ENCODE measurements at places on chromosomes 11 and 22.
A peak's percentile ranks its signal among the peaks of the same experiment; 100 is the strongest.

- no peak overlapping the region for H3K4me3 ChIP-seq
- H3K27me3 ChIP-seq = no peaks in the 10 kb centered on the region
- no peak for DNase-seq
- H3K27ac ChIP-seq = peak overlapping the region; percentile 34
- no peaks in the 10 kb centered on the region for H3K36me3 ChIP-seq
These were observed 120.5 kb downstream of the PGR start for GRCh38 chr11:101008961-101009689.

DNA sequence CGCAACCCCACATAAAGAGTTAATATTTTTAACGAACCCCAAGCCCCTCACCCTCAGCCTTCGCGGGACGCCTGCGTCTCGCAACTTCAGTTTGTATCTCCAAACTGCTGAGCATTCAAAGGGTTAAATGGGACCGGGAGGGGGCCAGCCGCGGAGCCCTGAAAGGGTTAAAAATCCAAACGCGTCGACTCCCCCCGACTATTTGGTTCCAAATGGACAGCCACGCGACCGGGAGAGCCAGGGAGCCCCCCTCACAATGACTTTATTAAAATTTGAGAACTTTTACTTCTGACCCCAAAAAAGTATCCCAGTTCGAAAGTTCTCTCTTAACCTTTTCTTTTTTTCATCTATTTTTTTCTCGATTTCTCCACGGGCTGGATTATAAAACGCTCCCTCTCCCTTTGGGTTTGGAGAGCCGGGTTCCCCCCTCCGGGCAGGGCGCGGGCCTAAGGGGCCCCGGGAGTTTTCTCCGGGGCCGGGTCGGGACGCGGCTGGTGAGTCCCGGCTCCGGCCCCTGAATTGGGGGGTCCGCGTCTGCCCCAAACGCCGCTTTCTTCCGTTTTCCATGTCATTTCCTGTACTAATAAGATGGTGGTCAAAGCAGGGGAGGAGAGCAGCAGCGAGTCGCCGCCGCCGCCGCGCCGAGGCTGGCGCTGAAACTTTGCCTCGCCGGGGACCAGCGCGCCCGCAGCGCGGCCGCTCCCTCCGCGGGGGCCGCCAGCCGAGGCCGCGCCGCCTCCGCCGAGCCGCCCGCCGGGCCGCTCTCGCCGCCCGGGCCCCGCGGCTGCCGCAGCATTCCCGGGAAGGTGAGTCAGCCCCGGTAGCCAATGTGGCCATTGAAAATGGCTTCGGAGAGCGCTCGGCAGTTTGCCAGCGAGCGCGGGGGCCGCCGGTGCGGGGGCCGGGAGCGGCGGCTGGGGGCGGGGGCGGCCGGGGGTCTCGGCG, at the start of gene PRDM11:
Gene PRDM11, plus strand, starts transcription at position 568 of the 945 bp plus-strand sequence. CDS start 35,128 bp downstream, outside the sequence.
- peak within 1 kb of the TSS; percentile 96 for H3K27ac ChIP-seq
- no peaks in the 10 kb centered on the region for H3K27me3 ChIP-seq
- no peaks in the 10 kb centered on the region for H3K36me3 ChIP-seq

DNA sequence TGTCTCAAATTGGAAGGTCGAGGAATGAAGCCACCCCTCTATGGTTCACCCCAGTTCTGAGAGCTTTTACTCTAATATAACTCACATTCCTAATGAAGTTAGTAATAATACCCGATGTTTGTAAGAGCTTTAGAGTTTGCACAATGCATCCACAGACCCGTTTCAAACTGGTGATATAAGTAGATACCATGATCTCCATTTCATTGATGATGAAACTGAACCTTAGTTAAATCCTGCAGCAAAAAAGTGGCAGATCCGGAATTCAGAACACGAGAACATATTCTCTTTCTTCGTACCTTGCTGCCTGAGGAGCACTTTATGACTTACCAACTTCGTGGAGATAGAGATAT, 757 bp upstream of the RBFOX2 start:
- H3K4me3 ChIP-seq = peak overlapping the region; percentile 73
- H3K4me1 ChIP-seq = peaks cover 24% of the 10 kb centered on the region
- H3K36me3 ChIP-seq = no peaks in the 10 kb centered on the region
- no peak for DNase-seq
- peaks cover 54% of the 10 kb centered on the region for H3K27me3 ChIP-seq
- H3K27ac ChIP-seq = peak overlapping the region; percentile 85

- H3K4me1 ChIP-seq = peaks cover 12% of the 10 kb centered on the region
- H3K36me3 ChIP-seq = peaks cover 83% of the 10 kb centered on the region
- H3K27ac ChIP-seq = no peak overlapping the region
- H3K27me3 ChIP-seq = no peaks in the 10 kb centered on the region
- no peak overlapping the region for H3K4me3 ChIP-seq
- DNase-seq = peak; percentile 76
These were observed 14.7 kb downstream of the GATD1 start for GRCh38 chr11:762421-763072.

DNA sequence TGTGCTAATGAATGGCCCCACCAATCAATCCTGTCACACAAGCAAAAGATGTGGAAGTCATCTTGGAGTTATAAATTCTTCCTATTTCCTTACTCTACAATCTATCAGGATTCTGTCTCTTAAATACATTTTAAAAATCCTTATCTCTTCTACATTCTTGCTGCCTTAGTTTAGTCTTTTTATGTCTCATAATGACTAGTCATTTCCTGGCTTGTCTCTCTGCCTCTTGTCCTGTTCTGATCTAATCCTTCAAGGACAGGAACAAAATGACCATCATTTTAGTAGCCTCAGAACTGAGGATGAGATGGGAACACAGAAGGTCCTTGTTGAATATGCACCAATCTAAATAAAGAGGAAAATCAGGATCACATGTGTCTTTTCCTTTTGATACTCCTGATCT, 56.6 kb upstream of the LIN7C start:
- H3K27ac ChIP-seq = no peak overlapping the region
- H3K36me3 ChIP-seq = no peaks in the 10 kb centered on the region
- no peaks in the 10 kb centered on the region for H3K4me1 ChIP-seq
- H3K27me3 ChIP-seq = no peaks in the 10 kb centered on the region
- H3K4me3 ChIP-seq = no peak overlapping the region
- no peak for DNase-seq

DNA sequence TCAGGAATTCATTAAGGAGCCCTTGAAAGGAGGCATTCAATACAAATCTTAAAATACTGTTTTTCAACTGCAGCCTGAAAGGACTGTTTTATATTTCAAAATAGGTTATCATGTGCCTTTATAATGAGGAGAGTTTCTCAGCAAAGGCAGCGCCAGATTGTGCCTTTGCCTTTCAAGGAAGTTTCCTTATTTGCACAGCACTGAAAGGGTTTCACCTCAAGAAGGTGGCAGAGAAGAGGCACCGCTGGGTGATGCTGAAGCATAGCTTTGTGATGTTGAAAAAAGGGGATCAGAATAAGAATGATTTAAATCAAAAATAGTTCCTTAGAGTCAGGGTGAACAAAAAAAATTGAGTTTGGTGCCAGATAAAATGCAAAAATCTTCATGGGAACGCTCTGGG, 601.0 kb upstream of the KIRREL3 start:
- H3K4me1 ChIP-seq = no peaks in the 10 kb centered on the region
- no peaks in the 10 kb centered on the region for H3K36me3 ChIP-seq
- no peak overlapping the region for H3K27ac ChIP-seq
- H3K27me3 ChIP-seq = no peaks in the 10 kb centered on the region

DNA sequence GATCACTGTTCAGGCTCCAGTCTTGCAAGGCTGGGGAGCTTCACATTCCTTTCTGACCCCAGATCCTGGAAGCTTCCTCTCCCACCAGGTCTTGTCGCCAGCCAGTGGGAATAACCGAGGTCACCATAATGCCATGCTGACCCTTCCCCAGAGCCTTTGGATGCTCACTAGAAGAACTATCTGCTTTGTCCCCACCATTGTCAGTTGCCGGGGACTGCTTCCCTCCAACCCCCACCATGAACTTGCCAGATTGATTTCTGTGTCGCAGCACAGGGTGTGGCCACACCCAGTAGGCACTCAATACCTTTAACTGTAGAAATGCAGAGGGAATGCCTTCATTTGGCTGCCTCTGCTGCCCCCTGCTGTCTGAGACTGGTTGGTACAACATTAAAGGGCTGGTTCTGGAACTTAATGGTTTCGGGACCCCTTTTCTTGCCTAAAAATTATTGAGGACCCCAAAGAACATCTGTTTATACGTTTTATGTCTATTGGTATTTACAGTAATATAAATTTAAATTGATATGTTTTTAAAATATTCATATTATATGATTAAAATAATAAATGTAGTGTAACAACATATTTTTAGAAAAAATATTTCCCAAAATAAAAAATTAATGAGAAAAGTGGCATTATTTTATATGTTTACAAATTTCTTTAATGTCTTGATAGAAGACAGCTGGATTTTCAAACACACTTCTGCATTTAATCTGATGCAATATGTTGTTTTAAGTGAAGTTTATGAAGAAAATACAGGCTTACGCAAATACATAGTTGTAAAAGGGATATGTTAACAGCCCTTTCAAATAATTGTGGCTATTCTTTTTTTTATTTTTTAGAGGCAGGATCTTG, 6.7 kb upstream of the GDPD5 start:
- DNase-seq = peak; percentile 90
- no peaks in the 10 kb centered on the region for H3K36me3 ChIP-seq
- no peaks in the 10 kb centered on the region for H3K27me3 ChIP-seq
- H3K4me1 ChIP-seq = peaks cover 22% of the 10 kb centered on the region
- H3K27ac ChIP-seq = no peak overlapping the region

DNA sequence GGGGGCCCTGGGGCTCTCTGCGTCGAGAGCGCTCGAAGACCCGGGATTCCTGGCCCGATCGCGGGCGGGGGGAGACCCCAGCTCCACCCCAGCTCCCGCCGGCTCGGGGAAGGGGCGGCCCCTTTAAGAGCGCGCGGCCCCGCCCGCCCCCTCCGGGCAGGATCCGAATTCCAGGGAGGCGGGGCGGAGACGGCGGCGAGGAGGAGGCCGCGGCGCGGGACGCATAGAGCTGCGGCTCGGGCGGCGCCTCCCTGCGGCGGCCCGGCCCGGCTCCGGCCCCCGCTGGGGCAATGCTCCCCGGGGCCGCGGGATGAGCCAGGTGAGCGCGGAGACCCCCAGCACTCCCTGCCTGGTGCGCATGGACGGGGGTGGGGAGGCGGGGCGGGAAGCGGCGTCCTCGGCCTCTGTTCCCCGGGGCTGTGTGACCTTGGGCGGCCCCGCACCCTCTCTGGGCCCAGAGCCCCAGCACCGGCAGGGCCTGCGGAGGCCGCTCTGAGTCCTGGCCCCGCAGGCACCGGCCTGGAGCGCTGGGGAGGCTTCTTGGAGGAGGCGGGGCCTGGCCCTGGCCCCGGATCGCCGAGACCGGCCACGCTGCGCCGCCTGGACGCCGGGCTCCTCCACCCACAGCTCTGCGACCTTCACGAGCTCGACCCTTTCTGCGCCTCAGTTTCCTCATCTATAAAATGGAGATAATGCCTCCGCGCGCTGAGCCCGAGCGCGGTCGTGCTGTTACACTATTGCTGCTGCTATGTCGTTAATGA, 565 bp downstream of the GAS2L1 start:
- no peaks in the 10 kb centered on the region for H3K27me3 ChIP-seq
- peak overlapping the region; percentile 82 for H3K27ac ChIP-seq
- peak; percentile 86 for DNase-seq
- peaks cover 61% of the 10 kb centered on the region for H3K4me1 ChIP-seq
- H3K4me3 ChIP-seq = peak overlapping the region; percentile 76

DNA sequence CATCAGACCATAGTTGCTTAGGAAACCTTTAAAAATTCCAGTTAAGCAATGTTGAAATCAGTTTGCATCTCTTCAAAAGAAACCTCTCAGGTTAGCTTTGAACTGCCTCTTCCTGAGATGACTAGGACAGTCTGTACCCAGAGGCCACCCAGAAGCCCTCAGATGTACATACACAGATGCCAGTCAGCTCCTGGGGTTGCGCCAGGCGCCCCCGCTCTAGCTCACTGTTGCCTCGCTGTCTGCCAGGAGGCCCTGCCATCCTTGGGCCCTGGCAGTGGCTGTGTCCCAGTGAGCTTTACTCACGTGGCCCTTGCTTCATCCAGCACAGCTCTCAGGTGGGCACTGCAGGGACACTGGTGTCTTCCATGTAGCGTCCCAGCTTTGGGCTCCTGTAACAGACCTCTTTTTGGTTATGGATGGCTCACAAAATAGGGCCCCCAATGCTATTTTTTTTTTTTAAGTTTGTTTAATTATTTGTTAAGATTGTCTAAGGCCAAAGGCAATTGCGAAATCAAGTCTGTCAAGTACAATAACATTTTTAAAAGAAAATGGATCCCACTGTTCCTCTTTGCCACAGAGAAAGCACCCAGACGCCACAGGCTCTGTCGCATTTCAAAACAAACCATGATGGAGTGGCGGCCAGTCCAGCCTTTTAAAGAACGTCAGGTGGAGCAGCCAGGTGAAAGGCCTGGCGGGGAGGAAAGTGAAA, 73.4 kb downstream of the NCAPD3 start:
- H3K27me3 ChIP-seq = no peaks in the 10 kb centered on the region
- H3K36me3 ChIP-seq = peaks cover 47% of the 10 kb centered on the region
- no peak overlapping the region for H3K4me3 ChIP-seq
- H3K4me1 ChIP-seq = no peaks in the 10 kb centered on the region

DNA sequence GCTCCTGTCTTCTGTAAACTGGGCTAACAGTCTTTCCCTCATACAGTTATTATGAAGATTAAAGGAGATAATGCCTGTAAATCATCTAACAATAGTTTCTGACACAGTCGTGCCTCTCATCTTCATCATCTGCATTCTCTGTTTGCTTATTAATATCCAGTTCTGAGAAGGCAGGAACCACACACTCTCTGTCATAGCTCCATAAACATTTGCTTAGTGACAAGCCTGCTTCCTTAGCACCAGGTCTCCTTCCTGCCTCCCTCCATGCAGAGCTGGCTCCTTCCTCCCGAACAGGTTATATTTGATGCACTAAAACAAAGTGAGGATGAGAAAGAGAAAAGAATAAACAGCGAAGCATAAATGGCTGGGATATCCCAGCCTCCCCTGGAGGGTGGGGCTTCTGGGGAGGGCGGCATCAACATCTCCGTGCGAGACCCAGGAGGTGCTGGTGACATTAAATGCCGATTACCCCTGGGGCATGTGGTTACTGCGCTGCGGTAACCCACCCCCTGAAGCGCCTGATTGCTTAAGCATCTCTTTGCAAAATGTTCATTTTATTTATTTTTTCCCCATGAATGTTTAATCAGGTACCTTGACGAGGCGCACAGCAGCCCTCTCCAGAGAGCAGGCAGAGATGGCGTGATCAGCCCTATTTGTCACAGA, 404.9 kb downstream of the NXPE2 start:
- no peaks in the 10 kb centered on the region for H3K27me3 ChIP-seq
- H3K36me3 ChIP-seq = no peaks in the 10 kb centered on the region
- H3K4me3 ChIP-seq = no peak overlapping the region
- no peak overlapping the region for H3K27ac ChIP-seq
- no peak for DNase-seq

GRCh38 chr11:3684129-3684818, 13.1 kb upstream of the CHRNA10 start:
- H3K4me3 ChIP-seq = no peak overlapping the region
- no peak for DNase-seq
- H3K27ac ChIP-seq = no peak overlapping the region
- no peaks in the 10 kb centered on the region for H3K27me3 ChIP-seq
- no peaks in the 10 kb centered on the region for H3K4me1 ChIP-seq

- H3K27me3 ChIP-seq = peaks cover 14% of the 10 kb centered on the region
- H3K27ac ChIP-seq = no peak overlapping the region
- H3K36me3 ChIP-seq = no peaks in the 10 kb centered on the region
- no peak overlapping the region for H3K4me3 ChIP-seq
These were observed 12.7 kb upstream of the PAX6 start for GRCh38 chr11:31823644-31824331.

GRCh38 chr11:66082946-66083698, 13.1 kb downstream of the PACS1 start:
- DNase-seq = no peak
- no peak overlapping the region for H3K4me3 ChIP-seq
- H3K27ac ChIP-seq = peak overlapping the region; percentile 17
